ENCODE measurements at places on chromosomes 13 and 19. TPM values are rescaled to one million over a fixed set of nuclear protein-coding genes. Genes with fewer than 3 reads are reported as not detected.

Gene ATXN8OS
- not detected for total RNA-seq

Gene FFAR1
- not detected for total RNA-seq

Gene SLC17A7
- 0.17 TPM for total RNA-seq

Gene LILRB4
- not detected for total RNA-seq

Gene BRD4
- 21.3 TPM for total RNA-seq

Gene ZNF540
- 0.17 TPM for total RNA-seq

Gene NLRP5
- not detected for total RNA-seq

Gene ZNF625
- total RNA-seq: 11.5 TPM

Gene SERPINE3
- 0.09 TPM for total RNA-seq

Gene IQCN
- total RNA-seq: under 0.01 TPM

Gene HIPK4
- 0.05 TPM for total RNA-seq

Gene PRODH2
- not detected for total RNA-seq

Gene MYADM
- total RNA-seq: 7.7 TPM

Gene SHD
- total RNA-seq: not detected

Gene PLVAP
- 15.2 TPM for total RNA-seq

All from dermis blood vessel endothelial cell (primary cell).